NCI-H510A (cell line): ENCODE measurements at places on chromosomes 7 and 10.

- DNase-seq, result no peak
Observed at GRCh38 chr7:101518336-101518735, 110.8 kb downstream of the MYL10 start.

DNA sequence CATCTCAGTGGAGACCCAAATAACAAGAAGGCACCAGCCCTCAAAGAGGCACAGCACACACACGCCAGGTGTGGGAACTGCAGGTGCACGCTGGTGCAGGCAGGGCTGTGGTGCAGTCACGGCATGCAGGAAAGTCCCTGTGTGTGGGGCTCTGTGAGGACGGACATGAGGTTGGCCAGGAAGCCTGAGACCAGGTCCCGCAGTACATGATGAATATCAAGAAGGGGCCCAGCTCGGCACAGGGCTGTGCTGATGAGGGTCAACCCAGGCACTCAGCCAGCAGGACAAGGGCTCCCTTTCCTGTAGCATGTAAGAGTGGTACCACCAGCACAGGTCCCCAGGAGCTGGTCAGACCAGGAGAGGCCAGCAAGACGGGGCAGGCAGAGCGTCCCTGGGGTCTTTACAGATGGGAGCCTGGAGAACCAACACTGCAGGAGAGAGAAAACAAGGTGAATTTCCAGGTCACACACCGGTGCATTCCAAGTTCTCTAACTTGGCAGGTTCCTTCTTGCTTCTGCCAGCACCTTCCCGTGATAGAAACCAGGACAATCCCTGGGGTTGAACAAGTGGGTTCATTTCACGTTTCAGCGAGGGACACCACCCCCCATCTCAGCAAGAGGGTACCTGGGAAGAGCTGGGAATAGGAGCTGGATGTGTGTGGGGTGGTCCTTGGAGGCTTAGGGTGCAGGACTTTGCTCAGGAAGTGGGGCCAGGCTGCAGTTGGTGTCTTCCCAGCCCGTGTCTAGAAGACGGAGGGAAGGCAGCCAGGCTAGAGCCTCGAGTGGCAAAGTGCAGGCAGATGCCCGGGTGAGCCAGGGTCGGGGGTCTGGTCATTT, 244.8 kb upstream of the TCERG1L start:
- no peak for DNase-seq

GRCh38 chr7:150399421-150400007, 20.4 kb downstream of the ZNF775 start:
- no peak for DNase-seq

DNA sequence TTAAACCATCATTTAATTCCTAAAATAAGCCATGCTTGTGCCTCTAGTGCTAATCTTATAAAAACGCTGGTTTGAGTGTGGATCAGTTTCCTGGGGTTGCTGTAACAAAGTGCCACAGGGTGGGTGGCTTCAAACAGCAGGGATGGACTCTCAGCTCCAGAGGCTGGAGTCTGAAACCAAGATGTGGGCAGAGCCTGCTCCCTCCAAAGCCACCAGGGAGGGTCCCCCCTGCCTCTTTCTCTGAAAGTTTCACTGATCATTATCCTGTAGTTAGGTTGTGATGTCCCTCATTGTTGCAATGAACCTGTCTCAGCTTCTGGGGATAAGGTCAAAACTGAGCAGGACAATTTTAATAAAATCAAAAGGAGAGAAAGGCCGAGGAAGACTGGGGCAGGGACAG, 251.9 kb upstream of the TCERG1L start:
- no peak for DNase-seq

- DNase-seq, result no peak
Observed at GRCh38 chr10:92849234-92849525, 860 bp downstream of the EXOC6 start.
